ENCODE measurements at places on chromosomes 16 and 17. TPM values are rescaled to one million over a fixed set of nuclear protein-coding genes. Genes with fewer than 3 reads are reported as not detected.

CCDC200 gene
- total RNA-seq: not detected

GRCh38 chr17:30831257-30831656, 509 bp upstream of the ATAD5 start:
- peaks cover 20% of the 10 kb centered on the region for H3K4me1 ChIP-seq
- no peaks in the 10 kb centered on the region for H3K36me3 ChIP-seq
- peak overlapping the region; percentile 68 for H3K27ac ChIP-seq

- H3K36me3 ChIP-seq: peaks cover 6% of the 10 kb centered on the region
- no peaks in the 10 kb centered on the region for H3K4me1 ChIP-seq
- H3K4me3 ChIP-seq: no peak overlapping the region
- DNase-seq: no peak
- H3K27me3 ChIP-seq: no peaks in the 10 kb centered on the region
Measured at GRCh38 chr17:27649929-27650328, 18.9 kb downstream of the LGALS9 start.

GRCh38 chr17:59914274-59914854, 21.4 kb downstream of the RPS6KB1 start:
- no peak for DNase-seq
- H3K4me3 ChIP-seq: no peak overlapping the region
- H3K4me1 ChIP-seq: no peaks in the 10 kb centered on the region
- H3K36me3 ChIP-seq: peaks cover 93% of the 10 kb centered on the region
- no peak overlapping the region for H3K27ac ChIP-seq
- no peaks in the 10 kb centered on the region for H3K27me3 ChIP-seq

- H3K36me3 ChIP-seq: no peaks in the 10 kb centered on the region
- no peak overlapping the region for H3K27ac ChIP-seq
- H3K4me3 ChIP-seq: no peak overlapping the region
- no peak for DNase-seq
Measured at GRCh38 chr16:24991349-24991748, 23.8 kb downstream of the ARHGAP17 start.

DNA sequence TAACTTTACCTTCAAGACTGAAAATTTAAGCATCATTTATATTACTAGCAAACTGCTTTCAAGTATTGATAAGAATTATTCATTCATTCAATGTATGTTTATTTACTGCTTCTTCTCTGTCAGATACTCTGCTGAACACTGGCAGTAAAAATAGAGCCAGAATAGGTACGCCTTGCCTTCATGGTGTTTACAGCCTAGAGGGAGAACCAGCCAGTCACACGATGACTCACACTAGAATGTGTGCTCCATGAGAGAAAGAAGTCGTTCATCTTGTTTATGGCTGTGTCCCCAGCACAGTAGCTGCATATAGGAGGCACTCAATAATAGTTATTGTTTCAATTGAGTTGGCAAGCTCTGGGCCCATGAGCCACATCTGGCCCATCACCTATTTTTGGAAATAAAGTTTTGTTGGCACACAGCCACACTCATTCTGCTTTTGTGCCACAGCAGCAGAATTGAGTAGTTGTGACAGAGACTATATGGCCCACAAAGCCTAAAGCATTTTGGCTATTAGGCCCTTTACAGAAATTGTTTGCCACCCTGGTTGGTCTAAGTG, 84.2 kb downstream of the TMC6 start:
- no peak overlapping the region for H3K27ac ChIP-seq
- H3K4me3 ChIP-seq: no peak overlapping the region
- H3K36me3 ChIP-seq: peaks cover 8% of the 10 kb centered on the region

GRCh38 chr17:1110862-1111598, 68.8 kb downstream of the ABR start:
- H3K36me3 ChIP-seq: peaks cover 8% of the 10 kb centered on the region
- H3K27me3 ChIP-seq: no peaks in the 10 kb centered on the region
- peak overlapping the region; percentile 85 for H3K4me3 ChIP-seq
- peak overlapping the region; percentile 69 for H3K27ac ChIP-seq
- peaks cover 67% of the 10 kb centered on the region for H3K4me1 ChIP-seq
- DNase-seq: no peak

BCL6B gene
- total RNA-seq: 12.9 TPM

DNA sequence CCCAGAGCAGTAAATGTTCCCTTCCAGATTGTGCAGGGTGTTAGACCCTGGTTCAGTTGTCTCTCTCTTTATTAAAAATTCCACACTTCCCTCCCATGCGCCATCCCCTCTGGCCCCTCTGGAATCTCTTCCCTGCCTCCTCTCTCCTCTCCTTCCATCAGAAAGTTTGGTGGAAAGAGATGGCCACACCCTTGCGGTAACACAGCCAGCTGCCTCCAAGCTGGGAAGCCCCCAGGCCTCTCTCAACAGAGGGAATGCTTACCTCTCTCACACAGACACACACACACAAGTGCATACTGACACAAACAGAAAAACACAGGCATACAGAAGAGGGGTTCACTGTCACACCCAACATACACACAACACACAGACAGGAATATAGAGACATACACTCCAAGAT, 220.5 kb downstream of the C16orf78 start:
- DNase-seq: no peak
- no peak overlapping the region for H3K4me3 ChIP-seq
- H3K36me3 ChIP-seq: no peaks in the 10 kb centered on the region
- no peaks in the 10 kb centered on the region for H3K27me3 ChIP-seq
- no peaks in the 10 kb centered on the region for H3K4me1 ChIP-seq
- no peak overlapping the region for H3K27ac ChIP-seq

GRCh38 chr17:41737680-41738023, 3.2 kb upstream of the HAP1 start:
- H3K4me3 ChIP-seq: no peak overlapping the region
- H3K27me3 ChIP-seq: peaks cover 5% of the 10 kb centered on the region
- H3K4me1 ChIP-seq: peaks cover 5% of the 10 kb centered on the region
- H3K36me3 ChIP-seq: no peaks in the 10 kb centered on the region
- H3K27ac ChIP-seq: no peak overlapping the region

GRCh38 chr17:27873211-27873610, 20.0 kb downstream of the LYRM9 start:
- H3K4me1 ChIP-seq: no peaks in the 10 kb centered on the region
- no peak overlapping the region for H3K4me3 ChIP-seq
- H3K27ac ChIP-seq: no peak overlapping the region
- peaks cover 12% of the 10 kb centered on the region for H3K36me3 ChIP-seq

DNA sequence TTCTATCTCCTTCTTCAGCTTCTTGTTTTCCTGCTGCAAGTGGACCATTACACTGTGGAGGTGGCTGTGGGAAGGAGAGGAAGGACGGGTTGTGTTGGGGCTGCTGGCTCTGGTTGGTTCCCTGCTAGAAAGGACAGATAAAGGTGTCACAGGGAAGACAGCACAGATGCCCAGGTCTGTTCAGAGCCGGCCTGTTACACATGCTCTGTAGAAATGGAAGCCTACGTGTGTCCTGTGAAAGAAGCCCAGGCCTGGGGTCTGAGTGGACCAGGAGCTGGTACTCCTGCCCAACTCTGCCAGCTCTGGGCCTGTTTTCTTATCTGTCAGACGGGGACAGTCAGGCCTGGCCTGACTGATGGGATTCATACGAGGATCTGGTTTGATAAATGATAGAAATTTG, 26.4 kb downstream of the DHX38 start:
- H3K27ac ChIP-seq: no peak overlapping the region
- peak; percentile 18 for DNase-seq
- H3K4me3 ChIP-seq: no peak overlapping the region
- H3K36me3 ChIP-seq: no peaks in the 10 kb centered on the region

DNA sequence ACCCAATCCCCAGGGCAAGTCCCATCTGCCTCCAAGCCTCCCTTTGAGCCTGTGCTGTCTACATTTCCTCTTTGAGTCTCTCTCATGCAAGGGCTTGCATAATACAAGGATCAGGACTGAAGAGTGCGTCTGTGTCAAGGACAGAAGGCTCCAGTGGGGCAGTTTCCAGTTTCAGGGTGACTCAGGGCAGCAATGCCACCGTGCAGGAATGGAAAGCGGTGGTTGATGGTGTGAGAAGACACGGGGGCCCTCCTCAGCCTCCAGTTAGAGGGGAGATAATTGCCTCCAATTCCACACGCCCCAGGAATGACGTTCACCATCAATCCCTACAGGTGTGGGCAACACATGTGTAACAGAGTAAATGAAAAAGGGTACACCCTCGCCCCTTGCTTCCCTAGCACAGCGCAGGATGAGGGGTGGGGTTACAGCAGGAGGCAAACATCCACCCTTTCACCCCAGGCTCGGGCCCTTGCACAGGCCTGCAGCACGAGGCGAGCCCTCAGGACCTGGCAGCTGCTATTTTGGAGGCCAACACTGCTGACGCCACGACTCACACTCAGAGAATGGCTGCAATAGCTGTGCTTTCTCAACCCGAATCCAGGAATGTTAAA, 24.8 kb upstream of the SLC25A19 start:
- H3K27me3 ChIP-seq: no peaks in the 10 kb centered on the region
- no peak for DNase-seq
- peaks cover 7% of the 10 kb centered on the region for H3K4me1 ChIP-seq
- H3K27ac ChIP-seq: peak overlapping the region; percentile 80

ACSM2A gene
- total RNA-seq: 0.43 TPM

DNA sequence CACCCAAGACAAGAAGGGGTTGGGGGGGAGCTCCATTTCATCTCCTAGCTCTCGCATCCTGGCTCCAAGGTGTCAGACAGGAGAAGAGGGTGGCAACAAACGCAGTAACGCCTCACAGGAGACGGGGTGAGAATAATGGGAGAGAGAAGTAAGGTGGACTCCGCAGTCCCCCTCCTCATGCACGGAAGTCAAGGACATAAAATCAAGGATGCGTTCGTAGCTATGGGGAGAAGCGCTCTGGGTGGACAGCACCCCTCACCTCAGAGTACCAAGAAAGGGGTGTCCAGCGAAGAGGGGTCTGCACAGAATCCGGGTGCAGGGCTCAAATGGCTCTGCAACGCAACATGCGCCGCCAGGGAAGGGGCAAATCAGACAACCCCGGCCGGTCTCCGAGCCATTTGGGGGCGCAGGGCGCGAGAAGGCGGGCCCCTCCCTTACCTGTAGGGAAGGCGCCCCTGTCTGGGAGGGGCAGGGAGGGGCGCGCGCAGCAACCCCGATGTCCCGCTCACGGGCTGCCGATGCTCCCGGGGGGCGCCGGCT, 555 bp downstream of the HDAC5 start:
- no peak for DNase-seq
- no peaks in the 10 kb centered on the region for H3K36me3 ChIP-seq
- peak overlapping the region; percentile 98 for H3K27ac ChIP-seq
- H3K27me3 ChIP-seq: no peaks in the 10 kb centered on the region

DNA sequence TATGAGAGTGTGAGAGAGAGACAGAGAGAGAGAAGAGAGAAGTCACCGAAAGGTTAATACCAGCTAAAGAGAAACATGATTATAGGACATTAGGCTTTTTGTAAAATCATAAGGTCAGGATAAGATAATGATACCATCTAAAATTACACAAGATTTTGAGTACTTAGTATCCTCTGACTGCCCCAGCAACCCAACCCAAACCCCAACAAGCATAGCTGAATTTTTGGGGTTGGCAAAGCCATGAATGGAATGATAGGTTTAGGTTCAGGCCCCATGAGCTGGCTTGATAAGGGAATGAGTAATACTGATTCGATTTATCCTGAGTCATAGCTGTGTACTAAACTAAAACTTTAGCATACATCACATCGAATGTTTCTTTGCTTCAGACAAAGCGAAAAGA, 259.5 kb downstream of the IRX3 start:
- H3K4me3 ChIP-seq: no peak overlapping the region
- H3K36me3 ChIP-seq: peaks cover 9% of the 10 kb centered on the region
- no peaks in the 10 kb centered on the region for H3K4me1 ChIP-seq
- H3K27ac ChIP-seq: no peak overlapping the region

- H3K36me3 ChIP-seq: no peaks in the 10 kb centered on the region
- no peak overlapping the region for H3K4me3 ChIP-seq
- no peak for DNase-seq
Measured at GRCh38 chr17:37494971-37495370, 5.3 kb downstream of the DUSP14 start.

GRCh38 chr16:55083052-55083451, 152.4 kb downstream of the IRX5 start:
- H3K27ac ChIP-seq: no peak overlapping the region
- no peaks in the 10 kb centered on the region for H3K4me1 ChIP-seq
- DNase-seq: no peak

DNA sequence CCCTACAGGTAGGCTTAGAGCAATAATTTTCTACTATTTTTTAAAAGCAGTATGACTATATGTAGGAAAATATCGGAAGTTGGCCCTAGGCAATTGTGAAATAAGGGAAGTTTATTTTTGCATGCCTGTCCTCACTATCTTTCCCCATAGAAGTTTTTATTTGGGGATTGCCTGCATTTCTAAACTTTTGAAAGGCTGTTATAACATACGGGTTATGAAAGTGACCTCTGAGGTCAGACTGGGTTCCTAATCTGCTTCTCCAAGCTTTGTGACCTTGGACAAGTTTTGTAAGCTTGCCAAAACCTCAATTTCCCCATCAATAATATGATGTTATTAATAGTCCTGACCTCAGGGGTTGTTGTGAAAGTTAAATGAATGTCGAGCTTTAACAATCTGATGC, 67.1 kb downstream of the ARHGAP44 start:
- H3K27me3 ChIP-seq: no peaks in the 10 kb centered on the region
- H3K36me3 ChIP-seq: no peaks in the 10 kb centered on the region
- H3K4me1 ChIP-seq: no peaks in the 10 kb centered on the region
- H3K27ac ChIP-seq: no peak overlapping the region
- H3K4me3 ChIP-seq: no peak overlapping the region

GRCh38 chr17:82113941-82114340, 15.9 kb upstream of the FASN start:
- no peak overlapping the region for H3K4me3 ChIP-seq
- no peak for DNase-seq
- H3K4me1 ChIP-seq: no peaks in the 10 kb centered on the region
- no peak overlapping the region for H3K27ac ChIP-seq

DNA sequence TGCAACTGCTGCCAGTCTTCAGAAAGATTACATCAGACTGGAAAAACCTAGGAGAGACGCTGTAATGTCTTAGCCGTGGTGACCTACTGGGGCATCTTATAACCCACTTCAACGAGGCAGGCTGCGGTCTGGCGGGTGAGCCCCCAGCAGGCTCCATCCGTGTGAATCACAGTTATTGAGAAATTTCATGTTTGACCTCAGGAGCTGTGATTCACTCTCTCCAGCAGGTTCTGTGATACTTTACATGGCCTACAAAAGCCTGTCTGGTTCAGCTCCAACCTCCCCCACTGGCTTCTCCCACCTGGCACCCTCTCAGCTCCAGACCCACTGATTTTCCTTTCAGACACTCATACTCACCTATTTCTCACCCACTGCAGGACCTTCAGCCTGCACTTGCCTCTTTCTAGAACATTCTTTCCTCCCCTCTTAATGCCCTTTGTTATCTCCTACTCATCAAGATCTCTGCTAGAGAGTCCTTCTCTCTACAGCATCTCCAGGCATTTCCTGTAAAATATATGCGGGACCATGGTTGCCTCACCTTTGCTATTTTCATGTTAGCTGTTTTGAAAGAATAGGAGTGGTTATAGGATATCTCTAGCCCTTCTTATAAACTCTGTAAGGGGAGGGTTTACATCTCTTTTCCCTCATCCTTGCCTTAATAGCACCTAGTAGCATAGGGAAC, 227.9 kb downstream of the MAF start:
- no peaks in the 10 kb centered on the region for H3K27me3 ChIP-seq
- H3K27ac ChIP-seq: no peak overlapping the region
- no peak overlapping the region for H3K4me3 ChIP-seq
- no peaks in the 10 kb centered on the region for H3K36me3 ChIP-seq
